GM12892 (cell line): ENCODE measurements at places on chromosomes 6 and 20.
A peak's percentile ranks its signal among the peaks of the same experiment; 100 is the strongest.

- no peak for DNase-seq
Observed at GRCh38 chr6:168935628-168936010, 318.0 kb downstream of the THBS2 start.

DNA sequence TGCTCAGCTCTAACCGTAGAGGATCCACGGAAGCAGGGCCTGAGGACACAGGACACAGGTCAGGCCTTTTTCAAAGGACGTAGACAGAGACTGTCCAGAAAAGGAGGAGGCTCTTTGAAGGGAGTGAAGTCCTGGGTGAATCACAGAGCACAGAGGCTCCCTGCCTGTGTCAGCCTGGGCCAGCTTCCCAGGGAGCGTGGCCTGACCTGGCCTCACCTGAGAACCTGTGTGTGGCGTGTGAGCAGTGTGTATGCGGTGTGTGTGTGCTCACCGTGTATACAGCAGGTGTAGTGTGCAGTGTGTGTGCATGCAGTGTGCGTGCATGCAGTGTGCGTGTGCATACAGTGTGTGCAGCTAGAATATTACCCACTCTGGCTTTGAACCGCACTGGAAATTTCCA is 56.0 kb upstream of the FNDC1 start:
- DNase-seq: no peak

DNA sequence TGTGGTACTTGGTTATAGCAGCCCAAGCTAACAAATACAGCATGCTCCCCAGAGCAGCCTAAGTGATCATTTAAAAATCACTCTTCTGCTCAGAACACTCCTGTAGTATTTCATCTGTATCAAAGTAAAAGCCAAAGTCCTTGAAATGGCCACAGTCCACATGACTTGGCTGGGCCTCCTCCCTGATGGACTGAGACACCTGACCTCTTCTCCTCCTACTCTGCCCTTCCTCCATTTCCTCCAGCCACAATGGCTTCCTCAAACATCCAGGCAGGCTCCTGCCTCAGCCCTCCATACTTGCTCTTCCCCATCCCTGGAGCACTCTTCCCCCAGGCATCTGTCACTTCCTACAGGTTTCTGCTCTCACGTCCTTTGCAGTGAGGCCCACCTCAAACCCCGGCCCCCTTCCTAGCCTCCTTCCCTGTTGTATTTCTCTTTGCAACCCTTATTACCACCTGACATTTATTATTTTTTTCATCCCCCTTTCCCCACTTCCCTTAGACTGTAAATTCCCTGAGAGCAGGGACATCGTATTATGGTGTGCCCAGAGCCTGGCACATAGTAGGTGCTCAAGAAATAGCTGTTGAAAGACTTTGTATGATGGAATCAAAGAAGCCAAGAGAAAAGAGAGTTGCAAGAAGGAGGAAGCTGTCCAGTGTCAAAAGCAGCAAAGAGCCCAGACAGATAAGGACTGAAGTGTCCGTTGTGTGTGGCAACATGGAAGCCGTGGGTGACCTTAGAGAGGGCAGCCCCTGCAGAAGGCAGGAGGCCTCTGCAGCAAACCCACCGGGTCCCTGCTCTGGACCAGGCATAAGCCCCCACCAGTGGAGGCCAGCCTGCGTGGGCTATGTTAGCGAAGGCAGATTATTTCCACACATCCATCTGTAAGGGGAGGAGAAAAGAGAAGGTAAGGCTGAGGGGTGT is 87.5 kb downstream of the TRERF1 start:
- DNase-seq: no peak

DNA sequence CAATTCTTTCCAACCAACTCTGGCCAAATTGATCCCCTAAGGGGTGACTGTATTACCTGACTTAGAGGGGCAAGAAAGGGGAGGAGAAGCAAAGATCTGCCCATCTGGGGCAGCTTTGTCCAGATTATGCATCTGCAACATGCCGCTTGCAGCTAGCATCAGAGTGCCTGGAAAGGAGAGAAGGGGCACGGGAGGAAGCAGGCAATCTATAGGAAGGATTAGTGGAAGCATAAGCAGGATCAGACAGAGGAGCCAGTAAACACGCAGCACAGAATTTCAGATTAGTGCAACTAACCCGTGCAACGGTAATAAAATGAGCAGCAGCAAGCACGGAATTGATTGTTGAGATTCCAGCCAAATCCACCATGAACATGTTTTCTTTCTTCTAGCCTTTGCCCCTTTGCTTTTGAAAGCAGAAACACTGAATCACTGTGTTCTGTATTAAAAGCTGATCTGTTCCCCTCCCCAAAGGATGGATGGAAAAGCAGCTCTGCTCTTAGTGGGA is 643.6 kb upstream of the CHD6 start:
- DNase-seq: no peak

DNA sequence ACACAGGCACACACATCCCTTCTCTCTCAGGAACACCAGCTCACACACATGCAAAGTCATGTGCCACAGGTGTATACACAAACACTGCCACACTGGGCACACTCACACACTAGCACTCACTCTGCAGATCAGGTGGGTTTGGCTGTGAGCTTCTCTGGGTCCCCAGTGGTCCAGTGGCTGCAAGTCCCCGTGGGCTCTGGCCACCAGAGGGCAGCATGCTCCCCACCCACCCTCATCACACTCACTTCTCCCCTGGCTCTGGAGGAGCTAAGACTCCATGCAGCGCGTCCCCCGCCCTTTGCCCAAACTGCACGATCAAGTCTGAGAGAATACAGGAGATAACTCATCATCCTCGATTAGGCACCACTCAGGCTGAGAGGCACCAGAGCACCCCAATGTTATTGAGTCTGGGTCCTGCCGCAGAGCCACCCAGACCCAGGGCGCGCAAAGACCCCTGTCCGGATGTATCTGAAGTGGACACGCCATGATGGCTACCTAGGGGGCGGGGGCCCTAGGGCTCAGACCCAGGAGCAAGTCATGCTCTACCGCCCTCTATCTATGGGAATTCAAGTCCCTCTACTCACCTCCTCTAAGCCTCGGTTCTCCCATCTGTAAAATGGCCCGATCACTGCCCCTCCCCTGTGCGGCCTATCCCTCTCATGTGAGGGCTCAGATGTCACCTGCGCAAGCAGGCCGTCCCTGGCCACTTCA is 90.5 kb downstream of the GRM4 start:
- DNase-seq: peak; percentile 76

- no peak for DNase-seq
Observed at GRCh38 chr20:10523443-10523842, 88.3 kb downstream of the SLX4IP start.
